ENCODE measurements at places on chromosomes 13 and 19. TPM values are rescaled to one million over a fixed set of nuclear protein-coding genes. Genes with fewer than 3 reads are reported as not detected.

DNA sequence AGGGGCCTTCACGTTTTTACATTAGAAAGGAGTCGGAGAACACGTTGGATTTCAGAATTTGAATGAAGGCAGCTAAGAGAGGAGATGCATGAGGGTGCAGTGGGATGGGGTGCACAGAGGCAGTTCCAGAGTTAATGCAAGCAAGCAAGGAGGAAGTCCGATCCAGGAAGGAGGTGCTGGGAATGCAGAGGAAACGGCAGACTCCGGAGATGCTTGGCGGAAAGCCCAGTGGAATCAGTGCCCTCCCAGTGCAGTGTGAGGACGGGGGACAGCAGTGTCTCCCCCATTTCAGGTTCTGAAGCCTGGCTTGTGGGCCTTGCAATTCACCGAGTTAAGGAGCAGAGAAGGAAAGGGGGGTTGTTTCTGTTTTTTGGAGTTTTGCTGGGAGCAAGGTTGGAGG lies 100.4 kb downstream of the COL4A2 start:
- no peak for DNase-seq

DNA sequence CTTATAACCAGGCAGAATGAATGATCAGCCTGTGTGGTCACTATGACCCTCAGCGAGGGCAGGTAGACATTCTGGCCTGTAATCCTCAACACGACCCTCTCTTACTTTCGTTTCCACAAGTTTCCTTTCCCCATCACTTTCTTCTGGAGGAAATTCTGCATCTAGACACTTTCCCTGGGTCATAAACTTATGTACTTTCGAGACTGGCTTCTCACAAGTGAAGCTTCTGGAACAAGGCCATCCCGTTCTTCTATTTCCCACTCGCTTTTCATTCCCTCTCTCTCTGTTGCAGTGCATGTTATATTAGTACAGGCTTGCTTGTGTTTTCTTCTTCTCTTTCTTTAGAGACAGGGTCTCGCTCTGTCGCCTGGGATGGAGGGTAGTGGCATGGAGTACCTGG lies 23.1 kb upstream of the KL start:
- no peak for DNase-seq

- no peak for DNase-seq
Observed at GRCh38 chr13:73390100-73390499, 331.3 kb downstream of the KLF5 start.

GRCh38 chr19:12695997-12696365 lies 450 bp downstream of the FBXW9 start:
- DNase-seq: no peak

GRCh38 chr19:492091-492531 lies 4.2 kb upstream of the MADCAM1 start:
- DNase-seq: no peak

DNA sequence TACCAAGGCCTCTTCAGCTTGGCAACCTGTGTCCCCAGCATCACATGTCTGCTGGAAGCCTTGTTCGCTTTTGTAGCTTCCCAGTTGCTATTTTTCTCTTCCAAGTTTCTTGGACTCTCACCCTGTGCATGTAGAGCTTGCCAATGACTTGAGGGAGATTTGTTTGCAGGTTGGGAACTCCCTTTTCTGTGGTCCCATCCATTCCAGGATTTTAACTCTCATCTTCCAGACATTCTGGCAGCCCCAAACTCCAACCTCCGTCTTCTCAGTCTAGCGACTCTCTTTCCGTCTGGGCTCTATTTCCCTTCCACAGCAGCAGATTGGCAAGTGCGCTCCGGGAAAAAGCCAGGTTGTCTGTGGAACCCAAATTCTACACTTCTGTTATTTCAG lies 9.0 kb downstream of the PLAUR start:
- DNase-seq: no peak

Gene STOML3
- total RNA-seq: not detected

Gene KCNRG
- total RNA-seq: 3.4 TPM

Gene KLK8
- total RNA-seq: not detected

Gene CEACAM20
- not detected for total RNA-seq
